ENCODE measurements at places on chromosomes 4 and X.

DNA sequence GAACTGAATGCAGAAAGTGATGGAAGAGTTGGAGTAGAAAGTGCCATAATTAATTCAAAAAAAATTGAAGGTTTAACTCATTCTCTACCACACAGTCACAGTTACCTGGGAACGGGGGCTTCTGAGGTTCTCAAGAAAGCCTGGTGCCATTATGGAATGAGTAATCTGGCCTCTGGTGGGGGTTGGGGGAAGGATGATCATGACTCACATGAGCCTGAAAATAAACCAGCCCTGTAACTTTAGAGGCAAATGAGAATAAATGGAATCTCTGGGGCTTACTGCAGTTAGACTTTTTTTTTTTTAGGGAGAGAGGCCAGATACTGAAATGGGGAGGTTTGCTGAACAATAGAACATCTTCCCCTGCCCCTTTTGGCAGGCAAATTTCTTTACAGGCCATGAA, 55.3 kb downstream of the SOD3 start:
- DNase-seq = no peak

DNA sequence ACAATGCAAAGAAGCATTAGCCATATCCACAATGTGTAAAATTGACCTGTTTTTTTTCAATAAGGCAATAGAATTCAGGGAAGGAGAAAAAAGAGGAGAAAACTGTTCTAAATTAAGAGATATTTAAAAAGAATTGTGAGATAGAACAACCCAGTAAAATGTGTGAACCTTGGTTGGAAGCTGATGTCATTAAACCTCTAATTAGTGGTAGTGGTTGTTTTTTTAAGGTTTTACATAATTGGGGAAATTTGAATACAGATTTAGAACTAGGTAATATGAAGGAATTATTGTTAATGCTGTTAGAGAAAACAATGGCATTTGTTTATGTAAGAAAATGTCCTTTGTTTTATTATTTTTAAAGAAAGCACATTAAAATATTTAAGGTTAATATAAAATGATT, 15.1 kb upstream of the H2AZ1 start:
- DNase-seq = no peak

DNA sequence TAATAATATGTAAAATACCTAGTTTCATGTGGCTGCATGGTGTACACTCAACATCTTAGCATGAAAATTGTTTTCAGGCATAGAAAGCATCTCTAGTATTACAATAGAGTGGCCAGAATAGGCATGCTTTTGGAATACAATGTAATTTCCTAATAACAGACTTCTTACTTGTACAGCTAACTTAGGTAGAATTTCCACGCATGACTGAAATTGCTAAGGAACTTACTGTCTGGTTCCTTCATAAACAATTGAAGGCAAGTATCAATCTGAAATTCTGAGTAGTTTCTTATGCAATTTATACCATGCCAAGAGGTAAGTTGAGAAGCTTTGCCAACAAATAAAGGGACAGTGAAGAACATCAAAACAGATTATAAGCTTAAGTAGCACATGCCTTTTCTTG, 26.7 kb downstream of the SULT1E1 start:
- DNase-seq = no peak

GRCh38 chr4:99389606-99390005, 37.1 kb upstream of the ADH1C start:
- DNase-seq = no peak

- no peak for DNase-seq
Measured at GRCh38 chr4:121154103-121154515, 10.0 kb downstream of the TNIP3 start.
